ENCODE measurements at places on chromosomes 4 and X.

DNA sequence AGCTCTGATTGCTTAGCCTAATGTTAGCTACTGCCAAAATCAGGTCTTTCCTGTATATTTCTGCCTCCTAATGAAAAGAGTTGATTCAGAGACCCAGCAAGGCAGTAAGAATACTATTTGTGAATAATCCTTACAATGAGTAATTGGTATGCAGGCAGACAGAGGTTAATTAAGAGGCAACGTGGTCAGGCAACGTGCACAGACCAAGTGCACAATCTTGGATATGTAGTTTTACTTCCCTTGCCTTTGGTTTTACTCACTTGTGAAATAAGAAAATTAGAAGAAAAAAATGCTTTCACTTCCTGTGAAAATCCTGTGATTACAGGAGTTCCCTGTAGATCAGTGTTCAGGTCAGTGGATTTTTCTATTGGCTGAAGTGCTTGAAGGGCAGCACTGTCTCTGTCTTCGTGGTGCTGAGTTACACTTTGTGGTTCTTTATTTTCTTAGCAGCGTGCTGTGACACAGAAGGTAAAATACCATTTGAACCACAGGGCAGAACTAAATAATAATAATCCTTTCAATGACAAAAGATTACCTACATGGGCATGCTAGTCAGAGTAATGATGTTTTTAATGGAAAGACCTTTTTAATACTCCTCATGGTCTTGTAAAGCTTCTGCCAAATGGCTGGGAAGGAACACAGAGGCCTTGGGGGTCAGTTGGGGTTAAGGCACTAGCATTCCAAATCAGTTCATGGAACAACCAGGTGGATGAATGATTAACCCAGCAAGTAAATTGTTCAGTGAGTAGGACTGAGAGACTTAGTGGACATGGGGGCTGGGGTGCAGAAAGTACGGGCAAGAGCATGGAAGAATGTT, 430.9 kb downstream of the MAPK10 start:
- no peaks in the 10 kb centered on the region for H3K27me3 ChIP-seq
- no peaks in the 10 kb centered on the region for H3K36me3 ChIP-seq
- no peak for DNase-seq
- no peak overlapping the region for H3K27ac ChIP-seq
- H3K4me1 ChIP-seq: peaks cover 19% of the 10 kb centered on the region

DNA sequence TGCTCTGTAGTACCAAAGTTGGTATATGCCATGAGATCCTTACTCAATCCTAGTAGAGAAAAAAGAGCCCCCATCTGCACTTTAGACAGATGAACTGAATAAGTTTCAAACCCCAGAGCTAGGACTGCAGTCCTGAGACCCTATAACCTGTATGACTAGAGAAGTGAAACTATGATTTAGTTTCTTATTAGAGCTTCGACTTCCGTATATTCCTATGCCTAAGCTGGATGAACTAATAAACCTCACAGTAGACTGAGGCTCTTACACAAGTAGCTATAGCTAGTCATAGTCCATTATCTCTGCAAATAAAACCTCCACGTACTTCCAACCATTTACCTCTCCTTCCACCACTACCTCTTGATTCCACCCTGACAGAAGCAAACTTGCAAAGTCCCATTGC, 6.3 kb upstream of the OTUD4 start:
- H3K27me3 ChIP-seq: no peaks in the 10 kb centered on the region
- DNase-seq: no peak
- H3K4me3 ChIP-seq: no peak overlapping the region
- H3K27ac ChIP-seq: no peak overlapping the region
- no peaks in the 10 kb centered on the region for H3K4me1 ChIP-seq

DNA sequence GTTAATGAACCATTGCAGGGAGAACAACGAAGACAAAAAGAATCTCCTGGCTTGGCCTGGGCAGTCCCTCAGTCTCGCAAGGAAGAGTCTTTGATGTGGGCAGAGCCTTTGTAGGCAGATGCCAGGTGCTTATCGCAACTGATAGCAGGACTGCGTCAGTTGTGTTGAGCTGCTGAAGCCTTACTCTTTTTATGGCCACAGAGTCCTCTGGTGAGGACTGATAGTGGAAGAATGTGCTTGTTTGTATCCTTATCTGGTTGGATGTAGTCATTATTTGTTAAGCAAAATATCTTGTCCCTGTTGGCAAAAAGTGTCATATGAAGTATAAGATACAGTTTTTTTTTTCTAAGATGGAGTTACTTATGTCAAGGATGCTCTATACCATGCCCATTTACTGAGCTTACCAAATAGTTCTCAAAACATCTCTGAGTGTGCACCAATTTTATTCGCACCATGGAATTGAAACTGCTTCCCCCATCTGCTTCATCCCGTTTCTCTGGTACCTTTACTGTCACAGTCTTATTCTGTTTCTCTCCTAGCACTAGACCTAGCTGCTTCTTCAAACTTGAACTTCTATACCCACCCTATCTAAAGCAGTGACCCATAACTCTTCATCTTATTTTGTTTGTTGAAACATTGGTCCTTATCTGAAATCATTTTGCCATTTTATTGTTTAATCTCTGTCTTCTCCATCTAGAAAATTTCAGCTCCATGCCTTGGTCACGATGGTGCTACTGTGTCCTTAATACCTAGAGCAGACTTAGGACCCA, 47.0 kb upstream of the SPRY1 start:
- no peak overlapping the region for H3K27ac ChIP-seq
- DNase-seq: no peak

GRCh38 chr4:7157666-7158065, 34.7 kb upstream of the SORCS2 start:
- H3K4me3 ChIP-seq: no peak overlapping the region
- no peaks in the 10 kb centered on the region for H3K36me3 ChIP-seq
- no peak overlapping the region for H3K27ac ChIP-seq
- no peaks in the 10 kb centered on the region for H3K27me3 ChIP-seq
- no peak for DNase-seq
- peaks cover 18% of the 10 kb centered on the region for H3K4me1 ChIP-seq

GRCh38 chr4:113837397-113837796, 75.9 kb upstream of the CAMK2D start:
- DNase-seq: no peak
- no peaks in the 10 kb centered on the region for H3K27me3 ChIP-seq
- H3K36me3 ChIP-seq: no peaks in the 10 kb centered on the region

DNA sequence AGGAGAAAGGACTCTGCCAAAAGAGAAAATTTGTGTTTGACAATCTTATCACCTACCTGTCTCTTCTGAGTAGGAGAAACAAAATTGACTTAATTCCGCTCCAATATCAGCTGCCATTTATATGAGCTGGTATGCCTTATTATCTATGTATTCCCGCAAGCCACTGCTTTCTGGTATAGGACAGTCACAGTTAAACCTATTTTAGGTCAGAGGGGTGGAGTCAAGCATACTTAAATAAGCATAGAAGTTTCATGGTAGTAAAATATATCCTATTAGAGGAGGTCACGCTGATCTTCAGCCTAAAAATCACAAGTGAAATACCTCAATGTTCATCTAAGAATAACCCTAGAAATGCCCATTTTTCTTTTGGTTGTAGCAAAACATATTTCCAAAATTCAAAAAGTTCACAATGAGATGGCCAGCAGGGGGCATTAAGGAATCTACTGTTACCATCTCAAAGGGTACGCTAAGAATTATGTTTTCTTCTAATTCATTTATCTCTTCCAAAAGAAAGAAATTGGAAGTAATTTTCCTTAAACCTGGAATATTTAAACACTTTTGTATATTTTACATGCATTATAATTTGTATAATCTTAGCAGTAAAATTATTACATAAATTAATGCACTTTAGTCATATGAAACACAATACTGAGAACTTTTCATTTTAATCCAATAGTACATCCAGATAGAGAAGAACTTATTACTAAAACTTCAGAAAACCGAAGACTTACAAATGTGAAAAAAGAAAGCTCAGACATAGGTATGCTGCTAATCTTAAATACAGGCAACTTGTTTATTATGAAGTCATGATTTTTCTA, 10.5 kb downstream of the PPAT start:
- H3K4me1 ChIP-seq: no peaks in the 10 kb centered on the region
- no peak for DNase-seq
- H3K4me3 ChIP-seq: no peak overlapping the region
- no peaks in the 10 kb centered on the region for H3K27me3 ChIP-seq
- no peaks in the 10 kb centered on the region for H3K36me3 ChIP-seq

GRCh38 chrX:52346174-52347165, 22.4 kb upstream of the XAGE2 start:
- no peak for DNase-seq
- H3K36me3 ChIP-seq: no peaks in the 10 kb centered on the region
- H3K27me3 ChIP-seq: no peaks in the 10 kb centered on the region
- no peak overlapping the region for H3K27ac ChIP-seq
- H3K4me1 ChIP-seq: no peaks in the 10 kb centered on the region
- H3K4me3 ChIP-seq: no peak overlapping the region

DNA sequence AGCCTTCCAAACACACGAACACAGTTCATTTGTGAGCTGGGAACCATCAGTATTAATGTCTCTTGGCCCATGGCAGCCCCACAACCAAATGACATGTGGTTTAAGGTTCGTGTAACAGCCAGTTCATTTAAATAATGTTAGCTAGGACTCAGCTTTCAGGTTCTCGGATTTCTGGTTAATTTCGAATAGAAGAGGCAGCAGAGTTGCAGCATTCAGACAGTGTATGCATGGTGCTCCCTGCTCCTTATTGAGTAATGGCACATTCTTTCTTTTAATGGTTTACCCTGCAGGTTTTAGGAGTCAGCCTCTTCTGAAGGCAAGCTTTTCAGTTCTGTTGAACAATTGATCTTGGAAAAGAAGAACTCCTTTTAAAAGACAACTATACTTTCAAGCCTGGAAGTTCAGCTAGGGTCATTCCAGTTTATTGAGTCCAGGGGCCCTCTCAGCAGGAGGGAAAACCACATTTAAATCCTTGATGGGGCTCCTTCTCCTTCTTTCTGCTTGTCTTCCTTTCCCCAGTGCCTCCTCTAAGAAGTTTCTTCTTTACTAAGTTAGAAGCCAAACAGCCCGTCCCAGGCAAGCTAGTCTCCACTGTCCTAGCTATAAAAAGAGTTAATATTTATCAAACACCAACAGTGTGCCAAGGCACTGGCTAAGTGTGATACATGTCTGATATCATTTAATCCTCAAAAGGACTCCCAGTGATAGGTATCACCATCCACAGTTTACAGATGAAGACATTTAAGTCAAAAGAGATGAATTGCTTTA, 5.0 kb upstream of the RNF175 start:
- H3K4me3 ChIP-seq: no peak overlapping the region
- H3K4me1 ChIP-seq: no peaks in the 10 kb centered on the region
- DNase-seq: no peak
- H3K27me3 ChIP-seq: no peaks in the 10 kb centered on the region
- no peak overlapping the region for H3K27ac ChIP-seq
- no peaks in the 10 kb centered on the region for H3K36me3 ChIP-seq

- H3K4me1 ChIP-seq: no peaks in the 10 kb centered on the region
- H3K27me3 ChIP-seq: no peaks in the 10 kb centered on the region
- H3K27ac ChIP-seq: no peak overlapping the region
- no peaks in the 10 kb centered on the region for H3K36me3 ChIP-seq
These were observed 105.0 kb upstream of the NR0B1 start for GRCh38 chrX:30414144-30414543.

GRCh38 chr4:107733431-107733925, 13.4 kb upstream of the PAPSS1 start:
- no peaks in the 10 kb centered on the region for H3K27me3 ChIP-seq
- H3K4me1 ChIP-seq: peaks cover 10% of the 10 kb centered on the region
- no peak for DNase-seq
- no peak overlapping the region for H3K4me3 ChIP-seq

- H3K4me3 ChIP-seq: no peak overlapping the region
- H3K4me1 ChIP-seq: no peaks in the 10 kb centered on the region
These were observed 32.6 kb upstream of the NAA11 start for GRCh38 chr4:79358438-79358837.

DNA sequence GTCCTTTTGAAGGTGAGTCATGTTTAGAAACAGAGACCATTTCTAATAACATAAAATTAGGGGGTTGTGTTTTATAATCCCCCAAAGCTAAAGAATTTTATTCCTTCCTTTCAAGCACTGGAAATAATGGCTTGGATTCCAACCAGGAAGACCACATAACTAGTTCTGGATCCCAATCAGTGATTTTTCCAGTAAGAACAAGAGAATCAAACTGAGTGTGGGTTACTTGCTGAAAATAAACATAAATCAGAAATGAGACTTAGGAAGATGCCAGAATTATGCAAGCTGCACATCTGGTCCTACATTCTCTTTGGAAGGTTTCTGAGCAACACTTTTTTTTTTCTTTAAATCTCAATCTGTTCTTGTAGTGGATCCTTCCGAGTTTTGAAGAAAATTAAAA, 76.3 kb downstream of the SOWAHB start:
- no peaks in the 10 kb centered on the region for H3K27me3 ChIP-seq
- no peaks in the 10 kb centered on the region for H3K4me1 ChIP-seq
- H3K36me3 ChIP-seq: no peaks in the 10 kb centered on the region
- H3K27ac ChIP-seq: no peak overlapping the region

GRCh38 chr4:115454228-115454627, 340.8 kb upstream of the NDST4 start:
- H3K27ac ChIP-seq: no peak overlapping the region
- no peaks in the 10 kb centered on the region for H3K27me3 ChIP-seq
- no peak overlapping the region for H3K4me3 ChIP-seq
- no peaks in the 10 kb centered on the region for H3K4me1 ChIP-seq
- H3K36me3 ChIP-seq: no peaks in the 10 kb centered on the region

GRCh38 chr4:109675181-109675580, 28.1 kb downstream of the CASP6 start:
- no peak overlapping the region for H3K27ac ChIP-seq
- H3K4me3 ChIP-seq: no peak overlapping the region
- H3K4me1 ChIP-seq: no peaks in the 10 kb centered on the region
- DNase-seq: no peak
- no peaks in the 10 kb centered on the region for H3K36me3 ChIP-seq
- no peaks in the 10 kb centered on the region for H3K27me3 ChIP-seq

- no peaks in the 10 kb centered on the region for H3K36me3 ChIP-seq
- no peak overlapping the region for H3K4me3 ChIP-seq
- no peak overlapping the region for H3K27ac ChIP-seq
- no peak for DNase-seq
- H3K4me1 ChIP-seq: no peaks in the 10 kb centered on the region
These were observed 6.6 kb downstream of the SAT1 start for GRCh38 chrX:23789386-23790154.
